Nephron progenitor cell (in vitro differentiated cells): ENCODE measurements at places on chromosomes 7 and 10.

DNA sequence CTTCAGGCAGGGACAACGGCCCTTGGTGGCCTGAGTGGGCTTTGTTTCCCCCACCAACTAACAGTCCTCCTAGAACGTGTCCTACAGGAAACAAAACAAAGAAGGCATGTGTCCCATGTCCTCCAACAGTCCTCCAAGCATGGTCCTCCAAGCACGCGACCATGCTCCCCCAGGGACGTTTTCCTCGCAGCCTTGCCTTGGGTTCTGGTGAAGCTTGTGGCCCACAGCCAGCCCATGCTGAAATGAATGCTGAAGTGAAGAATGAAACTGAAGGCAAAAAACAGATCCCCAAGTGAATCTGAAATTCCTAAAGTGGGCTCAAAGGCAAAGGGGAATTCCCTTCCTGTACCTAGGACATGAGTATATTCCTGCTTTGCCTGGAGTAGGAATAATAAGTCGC, 176.6 kb downstream of the JCAD start:
- no peak for DNase-seq

DNA sequence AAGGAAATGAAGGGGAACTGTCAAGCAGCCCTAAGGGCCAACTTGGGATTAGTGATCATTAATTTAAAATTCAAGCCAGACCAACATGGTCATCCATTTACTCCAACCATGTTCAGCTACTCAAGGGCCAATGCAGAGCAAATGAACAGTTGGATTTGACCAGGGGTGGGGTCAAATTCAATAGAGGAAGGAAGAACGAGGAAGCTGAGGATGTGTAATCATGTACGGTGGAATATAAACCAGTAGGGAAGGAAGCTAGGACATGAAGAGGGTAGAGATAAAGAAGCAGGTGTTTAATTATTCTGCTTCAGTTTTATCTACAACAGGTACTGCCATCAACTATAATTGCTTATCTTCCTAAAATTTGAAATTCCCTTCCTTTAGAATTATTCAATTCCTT, 81.6 kb downstream of the HIBADH start:
- DNase-seq = no peak

DNA sequence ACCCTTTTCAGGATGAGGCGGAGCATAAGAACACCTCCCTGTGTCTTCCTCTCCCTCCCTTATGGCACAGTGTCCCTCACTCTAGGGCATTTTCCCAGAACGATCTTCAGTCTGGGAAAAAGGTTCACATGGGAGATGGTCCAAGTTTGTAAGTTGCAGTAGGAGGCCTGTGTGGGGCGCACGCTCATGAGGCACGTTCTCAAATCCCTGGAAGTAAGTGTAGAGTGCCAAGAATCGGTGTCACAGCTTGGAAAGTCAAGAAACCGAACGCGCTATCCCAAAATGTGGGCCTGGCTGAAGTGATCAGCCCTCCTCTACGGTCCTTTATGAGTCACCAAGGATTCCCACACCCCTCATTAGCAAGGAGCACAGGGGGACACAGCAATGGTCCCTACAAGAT, 23.9 kb upstream of the SMARCD3 start:
- DNase-seq = no peak

DNA sequence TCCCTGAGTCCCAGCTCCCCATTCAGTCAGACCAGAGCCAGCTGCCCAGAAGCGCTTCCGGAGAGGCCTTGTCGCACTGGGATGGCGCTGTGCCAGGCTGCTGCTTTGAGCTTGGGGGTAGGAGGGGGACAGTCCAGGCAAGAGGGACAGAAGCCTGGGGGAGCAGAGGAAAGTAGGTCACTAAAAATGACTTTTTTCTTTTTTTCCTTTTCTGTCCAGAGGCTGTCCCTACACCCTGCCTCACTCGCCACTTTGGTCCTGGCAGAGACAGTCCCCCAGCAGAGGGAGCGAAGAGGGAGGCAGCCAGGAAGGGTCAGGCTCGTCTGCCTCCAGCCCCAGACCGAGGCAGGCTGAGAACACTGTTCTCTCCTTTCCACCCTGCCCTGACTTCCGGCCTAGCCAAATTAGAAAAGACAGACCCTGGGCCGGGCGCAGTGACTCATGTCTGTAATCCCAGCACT, 15.8 kb upstream of the TRIM8 start:
- no peak for DNase-seq

- DNase-seq = no peak
These were observed 194.6 kb upstream of the PDE1C start for GRCh38 chr7:32264702-32265284.

DNA sequence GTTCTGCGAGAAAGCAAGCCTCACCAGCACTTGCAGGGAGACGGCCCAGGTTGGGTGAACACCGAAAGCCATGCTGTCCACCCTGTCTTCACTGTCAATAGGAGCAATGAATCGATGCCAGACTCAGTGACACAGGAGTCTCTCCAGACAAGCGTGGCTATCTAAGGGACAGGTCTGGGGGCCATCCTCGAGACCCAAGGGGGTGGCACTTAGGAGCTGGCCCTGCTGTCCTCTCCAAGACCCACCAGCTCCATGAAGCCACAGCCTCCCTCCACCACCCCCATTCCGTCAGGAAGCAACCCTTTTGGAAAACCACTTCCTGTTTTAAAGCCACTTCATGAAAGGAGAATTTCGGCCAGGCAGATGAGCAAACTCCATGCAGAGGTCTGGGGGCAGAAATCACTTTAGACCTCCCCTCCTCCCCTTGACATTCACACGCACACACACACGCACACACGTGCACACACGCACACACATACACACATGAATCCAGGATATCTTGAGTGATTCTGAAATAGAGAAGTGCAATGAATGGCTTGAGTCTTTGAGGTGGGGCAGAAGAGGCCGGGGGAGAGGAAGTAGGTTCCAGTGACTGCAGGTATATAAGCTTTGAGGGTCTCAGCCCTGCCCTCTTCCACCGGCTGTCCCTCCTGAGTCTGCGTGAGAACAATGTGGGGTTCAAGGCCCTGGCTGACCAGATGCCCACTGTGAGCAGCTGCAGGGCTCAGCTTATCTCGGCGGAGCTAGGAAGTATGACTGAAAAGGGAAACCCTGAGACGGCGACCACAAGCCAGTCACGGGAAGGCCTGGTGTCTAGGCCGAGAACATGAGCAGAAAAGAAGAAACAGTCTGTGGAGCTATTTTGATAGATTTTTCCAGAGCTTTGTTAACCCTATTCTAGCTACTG, 25.0 kb downstream of the RGS10 start:
- no peak for DNase-seq

GRCh38 chr10:63119041-63119440, 14.1 kb upstream of the NRBF2 start:
- DNase-seq = no peak

DNA sequence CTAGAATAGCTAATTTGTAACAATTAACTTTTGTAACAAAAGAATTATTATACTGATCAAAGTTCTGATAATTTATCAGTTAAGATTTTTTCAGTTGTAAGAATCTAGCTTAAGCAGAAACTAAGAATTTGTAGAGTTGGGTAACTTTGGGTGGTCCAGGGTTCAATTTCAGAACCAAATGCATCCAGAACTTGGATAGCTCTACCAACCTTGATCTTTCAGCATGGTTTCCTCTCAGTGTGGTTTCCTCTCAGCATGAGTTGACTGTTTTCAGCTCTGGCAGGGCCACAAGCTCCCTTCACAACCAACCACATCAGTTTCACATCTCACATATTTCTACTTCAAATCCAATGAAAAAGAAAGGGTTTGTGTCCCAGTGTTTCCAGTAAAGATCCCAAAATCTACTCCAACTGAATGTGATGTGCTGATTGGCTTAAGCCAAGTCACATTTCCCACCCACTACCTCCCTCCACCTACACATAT, 3.3 kb upstream of the FAS start:
- DNase-seq = no peak

GRCh38 chr7:117876761-117877160, 3.5 kb upstream of the CTTNBP2 start:
- DNase-seq = no peak

DNA sequence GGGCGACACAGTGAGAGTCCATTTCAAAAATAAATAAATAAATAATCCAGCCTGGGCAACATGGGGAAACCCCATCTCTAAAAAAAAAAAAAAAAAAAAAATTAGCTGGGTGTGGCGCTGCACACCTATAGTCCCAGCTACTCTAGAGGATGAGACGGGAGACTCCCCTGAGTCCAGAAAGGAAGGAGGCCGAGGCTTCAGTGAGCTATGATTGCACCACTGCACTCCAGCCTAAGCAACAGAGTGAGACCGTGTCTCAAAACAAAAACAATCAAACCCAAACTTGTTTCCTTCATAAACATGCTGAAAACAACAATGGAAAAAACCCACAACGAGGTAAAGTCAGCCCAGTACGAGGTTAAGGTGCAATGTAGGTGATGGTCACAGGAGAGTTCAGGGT, 1.2 kb downstream of the COX19 start:
- no peak for DNase-seq

- DNase-seq = no peak
These were observed 48.4 kb upstream of the GNA12 start for GRCh38 chr7:2892549-2892948.

DNA sequence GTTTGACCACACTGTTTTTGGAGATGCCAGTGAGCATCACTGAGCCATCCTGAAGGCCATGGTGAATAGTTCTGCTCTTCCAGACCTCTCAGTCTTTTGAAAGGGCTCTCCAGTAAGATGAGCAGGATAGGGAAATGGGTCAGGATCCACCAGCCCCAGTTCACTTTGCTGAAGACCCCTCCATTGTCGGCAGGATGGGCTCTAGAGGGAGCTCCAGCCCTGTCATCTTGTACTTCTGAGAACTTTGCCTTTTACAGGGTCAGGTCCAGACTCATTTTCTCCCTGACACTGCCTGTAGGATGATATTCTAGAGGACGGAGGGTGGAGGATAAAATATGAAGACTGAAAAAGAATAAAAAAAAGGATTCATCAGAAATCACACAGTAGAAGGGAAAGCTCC, 13.1 kb downstream of the LHFPL3 start:
- peak; percentile 39 for DNase-seq

DNA sequence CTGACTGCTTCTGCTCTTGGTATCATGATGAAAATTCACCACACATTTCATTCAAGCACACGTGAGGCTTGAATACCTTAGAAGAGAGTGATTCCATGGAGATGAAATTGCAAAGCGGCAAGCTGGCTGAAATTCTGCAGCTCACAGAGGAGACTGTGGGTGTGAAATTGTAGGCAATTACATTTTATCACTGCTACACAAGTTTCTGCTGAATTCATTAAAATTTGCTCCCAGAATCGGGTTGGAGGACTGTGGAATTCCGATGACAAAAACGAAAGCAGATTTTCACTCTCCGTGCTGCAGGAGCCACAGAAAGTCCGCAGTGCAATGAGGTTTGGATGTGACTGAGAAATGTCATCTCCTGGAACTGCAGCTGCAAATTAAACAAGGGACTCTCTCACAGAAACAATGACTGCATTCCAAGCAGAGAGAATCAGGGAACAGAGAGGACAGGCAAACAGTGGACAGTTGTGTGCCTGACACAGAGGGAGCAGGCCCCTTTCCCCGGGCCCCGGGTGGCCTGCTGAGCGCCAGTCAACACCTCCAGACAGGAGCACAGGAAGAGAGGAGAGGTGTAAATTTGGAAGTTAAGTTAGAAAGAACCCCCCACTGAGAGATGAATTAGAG, 109.1 kb downstream of the C10orf90 start:
- no peak for DNase-seq

DNA sequence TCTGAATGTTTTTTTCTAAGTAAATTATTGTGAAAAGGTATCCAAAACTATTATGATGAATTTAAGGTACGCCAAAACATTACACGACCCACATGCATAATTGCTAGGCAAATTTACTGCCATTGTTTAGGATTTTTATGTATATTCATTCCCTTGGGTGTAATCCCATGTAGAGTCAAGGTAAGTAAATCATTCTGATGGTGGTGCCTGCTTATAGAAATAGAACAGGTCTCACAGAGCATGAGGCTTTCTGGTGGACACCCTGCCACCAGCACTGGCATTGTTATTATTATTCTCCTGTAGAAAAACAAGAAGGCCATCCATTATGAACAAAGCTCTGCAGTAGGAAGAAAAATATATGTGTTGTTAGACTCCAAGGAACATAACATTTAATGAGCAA, 111.7 kb upstream of the ZNF804B start:
- no peak for DNase-seq

GRCh38 chr10:21495002-21495751, 30.3 kb downstream of the SKIDA1 start:
- DNase-seq = no peak

GRCh38 chr10:44948642-44949041, 11.0 kb upstream of the RASSF4 start:
- DNase-seq = no peak

GRCh38 chr10:84012831-84013458, 126.4 kb upstream of the GHITM start:
- no peak for DNase-seq

DNA sequence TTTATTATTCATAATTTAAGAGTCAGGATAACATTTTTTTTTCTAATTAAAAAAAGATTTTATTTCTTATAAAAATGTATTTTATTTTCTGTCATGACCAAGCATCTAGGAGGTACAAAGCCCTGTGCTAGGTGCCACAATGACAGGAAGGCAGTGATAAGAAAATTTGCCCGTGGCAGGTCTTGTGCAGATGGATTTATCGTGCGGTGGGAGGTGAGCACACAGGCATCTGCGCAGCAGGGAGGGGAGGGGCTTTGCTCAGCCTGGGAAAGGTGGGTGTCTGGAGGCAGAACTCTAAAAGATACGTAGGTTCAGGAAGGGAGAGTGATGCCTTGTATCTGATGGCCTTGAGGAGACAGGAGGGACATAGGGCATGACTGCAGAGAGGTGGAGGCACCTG, 115.6 kb downstream of the ABCA13 start:
- DNase-seq = no peak

DNA sequence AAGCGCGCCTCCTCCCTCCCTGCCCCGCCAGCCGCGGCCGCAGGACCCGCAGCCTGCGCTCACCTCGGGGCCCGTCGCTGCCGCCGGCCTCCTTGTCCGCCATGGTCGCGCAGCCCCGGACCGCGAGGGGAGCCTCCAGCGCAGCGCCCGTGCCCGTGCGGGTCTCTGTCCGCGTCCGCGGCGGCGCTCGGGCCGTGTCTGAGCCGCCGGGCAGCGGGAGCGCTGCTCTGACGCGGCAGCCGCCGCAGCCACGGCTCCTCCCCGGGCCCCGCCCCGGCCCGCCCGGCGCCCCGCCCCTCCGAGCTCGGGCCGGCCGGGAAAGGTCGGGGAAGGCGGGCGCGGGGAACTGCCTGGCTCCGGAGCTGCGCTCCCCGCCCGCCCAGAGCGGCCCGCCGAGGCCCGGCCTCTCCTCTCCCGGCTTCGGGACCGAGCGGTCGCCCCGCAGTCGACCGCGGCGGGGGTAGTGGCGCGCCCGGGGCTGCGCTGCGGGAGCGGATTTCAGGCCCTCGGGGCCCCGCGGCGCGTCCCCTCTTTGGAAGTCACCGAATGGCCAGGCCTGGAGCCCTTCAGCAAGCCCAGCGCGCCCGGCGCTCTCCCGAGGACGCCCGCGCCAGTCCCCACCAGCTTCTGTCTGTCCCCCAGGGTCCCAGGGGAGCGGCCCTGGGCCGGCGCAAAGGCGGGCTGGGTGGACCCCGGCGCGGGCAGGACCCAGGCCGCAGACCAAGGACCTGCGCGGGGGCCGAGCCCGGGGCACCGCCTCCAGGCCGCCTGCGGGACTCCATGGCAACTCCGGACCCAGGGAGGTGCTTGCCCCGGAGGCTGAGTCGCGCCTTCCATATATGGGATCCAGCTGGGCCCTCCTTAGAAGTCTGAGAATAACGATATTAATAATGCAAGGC, at the start of gene HSPA12A:
Gene HSPA12A (minus strand): TSS at position 200 of the 899 bp plus-strand sequence. CDS start 97 bp downstream, at position 103.
- DNase-seq = peak; percentile 87
